CD4-positive, alpha-beta memory T cell (primary cell): ENCODE measurements at places on chromosomes 3 and 15.
A peak's percentile ranks its signal among the peaks of the same experiment; 100 is the strongest.

DNA sequence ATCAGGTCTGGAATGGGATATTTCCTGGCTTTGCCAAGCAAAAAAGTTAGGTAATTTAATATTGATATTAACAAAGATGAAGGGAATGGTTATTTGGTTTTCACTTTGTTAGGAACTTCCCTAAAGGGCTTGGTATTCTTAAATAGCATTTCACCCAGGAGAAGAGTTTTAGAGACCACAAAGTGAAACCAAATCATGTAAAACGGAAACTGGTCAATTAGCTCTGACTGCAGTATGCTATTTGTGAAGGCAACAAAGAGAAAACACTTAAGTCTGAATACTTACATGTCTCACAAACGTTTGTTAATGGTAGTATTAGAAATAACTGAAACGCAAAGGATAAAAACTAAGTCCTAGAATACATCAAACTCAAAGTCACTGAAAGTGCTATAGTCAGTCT, 32.4 kb upstream of the SETMAR start:
- no peak for DNase-seq

DNA sequence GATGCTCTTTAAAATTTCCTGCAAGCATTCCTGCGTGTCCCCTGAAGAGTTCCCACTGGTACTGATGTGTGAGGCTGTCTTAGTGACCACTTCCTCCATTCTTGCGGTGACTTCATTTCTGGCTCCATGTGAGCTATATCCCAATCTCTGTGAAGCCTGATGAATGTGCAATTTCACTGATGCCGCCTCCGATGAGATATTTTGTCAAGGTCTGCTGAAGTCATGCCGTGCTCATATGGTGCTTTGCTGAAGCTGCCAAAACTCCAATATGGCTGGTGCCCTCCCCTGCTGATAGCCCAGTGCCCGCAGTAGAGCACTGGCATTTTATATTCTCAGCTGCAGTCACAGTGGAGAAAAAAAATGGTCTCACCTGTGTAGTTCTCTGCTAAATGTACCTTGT, 271.5 kb downstream of the EFHB start:
- no peak for DNase-seq

- DNase-seq = no peak
Measured at GRCh38 chr3:71685686-71686085, 39.5 kb downstream of the EIF4E3 start.

GRCh38 chr3:42728056-42728455, 25.5 kb upstream of the HHATL start:
- DNase-seq = no peak

DNA sequence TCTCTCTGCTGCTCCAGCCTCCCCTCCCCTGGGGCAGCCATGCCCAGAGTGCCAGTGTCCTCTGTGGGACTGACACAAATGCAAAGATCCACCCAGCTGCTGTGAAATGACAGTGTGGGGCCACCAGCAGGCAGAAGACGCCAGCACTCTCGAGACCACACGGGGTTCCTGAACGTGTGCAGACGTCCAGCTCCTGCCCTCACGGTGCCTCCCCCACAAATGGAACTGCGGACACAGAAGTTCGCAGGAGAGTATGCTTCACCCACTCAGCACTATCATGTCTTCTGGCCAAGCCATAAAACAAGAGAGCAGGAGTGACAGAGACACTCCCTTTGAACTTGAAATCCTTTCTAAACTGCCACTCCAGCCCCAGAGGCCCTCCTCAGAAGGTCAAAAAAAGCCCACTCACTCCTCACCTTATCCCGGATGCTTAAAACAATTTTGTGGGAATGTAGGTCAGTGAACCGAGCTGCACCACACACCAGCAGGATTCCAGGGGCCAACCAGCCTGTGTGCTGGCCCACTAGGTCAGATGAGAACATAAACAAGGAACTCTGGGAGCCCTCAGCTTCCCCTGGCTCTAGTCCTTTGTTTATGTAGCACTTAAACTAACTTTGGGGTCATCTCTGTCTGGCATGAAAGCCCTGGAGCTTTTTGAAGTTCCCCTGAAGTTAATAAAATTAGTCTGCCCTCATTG, 112.6 kb downstream of the DNAJB8 start:
- no peak for DNase-seq

- no peak for DNase-seq
Measured at GRCh38 chr3:188452158-188452772, 298.3 kb downstream of the LPP start.

DNA sequence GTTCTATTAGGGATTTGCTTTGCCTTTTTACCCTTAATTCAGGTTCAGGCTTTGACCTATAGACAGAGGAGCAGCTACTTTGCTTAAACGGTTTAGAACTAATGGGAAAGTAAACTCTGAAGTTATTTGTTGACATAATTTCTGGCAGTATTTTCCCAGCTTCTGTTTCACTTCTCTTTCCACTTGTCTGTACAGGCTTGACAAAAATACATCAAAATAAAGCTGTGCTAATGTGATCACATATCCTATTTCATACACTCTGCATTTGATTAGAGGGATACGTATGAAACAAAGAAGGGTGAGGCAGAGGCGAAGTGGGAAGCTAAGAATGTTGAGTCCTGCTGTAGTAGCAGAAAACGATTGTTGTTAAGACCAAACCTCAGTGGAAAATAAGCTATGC, 389.1 kb upstream of the RARB start:
- DNase-seq = no peak

- DNase-seq = no peak
Measured at GRCh38 chr3:27349832-27350231, 19.4 kb downstream of the NEK10 start.

- DNase-seq = no peak
Measured at GRCh38 chr3:40099871-40100270, 209.6 kb upstream of the EIF1B start.

DNA sequence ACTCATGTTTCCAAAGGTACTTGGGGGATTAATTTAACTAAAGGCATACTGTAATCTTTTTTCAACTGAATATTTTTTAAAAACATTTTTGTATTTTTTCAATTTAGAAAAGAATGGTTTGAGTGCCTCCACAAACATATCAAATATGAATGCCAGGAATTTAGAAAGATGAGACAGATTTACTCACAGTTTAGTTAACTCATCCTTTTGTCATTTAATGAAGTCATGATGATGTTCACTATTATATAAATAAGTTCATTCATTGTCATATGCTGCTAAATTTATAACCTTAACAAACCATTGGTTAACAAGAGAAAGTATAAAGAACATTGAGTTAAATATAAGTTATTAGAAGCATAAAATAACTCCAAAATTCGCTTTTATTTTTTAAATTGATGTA, 50.0 kb downstream of the FGF7 start:
- no peak for DNase-seq

DNA sequence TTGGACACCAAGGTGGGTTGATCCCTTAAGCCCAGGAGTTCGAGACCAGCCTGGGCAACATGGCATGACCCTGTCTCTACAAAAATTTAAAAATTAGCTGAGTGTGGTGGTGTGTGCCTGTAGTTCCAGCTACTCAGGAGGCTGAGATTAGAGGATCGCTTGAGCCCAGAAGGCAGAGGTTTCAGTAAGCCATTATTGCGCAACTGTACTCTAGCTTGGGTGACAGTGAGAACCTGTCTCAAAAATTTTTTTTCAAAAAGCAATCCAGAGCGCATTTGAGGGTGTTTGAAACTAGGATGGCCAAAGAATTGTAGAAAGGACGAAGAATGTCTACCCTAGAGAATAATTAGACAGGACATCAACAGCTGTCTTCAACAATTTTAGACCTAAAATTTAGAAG, 103.4 kb downstream of the STAC start:
- DNase-seq = no peak

- DNase-seq = peak; percentile 30
Measured at GRCh38 chr15:55255714-55256113, 33.9 kb downstream of the RAB27A start.

- no peak for DNase-seq
Measured at GRCh38 chr3:114242947-114243346, 5.6 kb upstream of the ZNF80 start.

DNA sequence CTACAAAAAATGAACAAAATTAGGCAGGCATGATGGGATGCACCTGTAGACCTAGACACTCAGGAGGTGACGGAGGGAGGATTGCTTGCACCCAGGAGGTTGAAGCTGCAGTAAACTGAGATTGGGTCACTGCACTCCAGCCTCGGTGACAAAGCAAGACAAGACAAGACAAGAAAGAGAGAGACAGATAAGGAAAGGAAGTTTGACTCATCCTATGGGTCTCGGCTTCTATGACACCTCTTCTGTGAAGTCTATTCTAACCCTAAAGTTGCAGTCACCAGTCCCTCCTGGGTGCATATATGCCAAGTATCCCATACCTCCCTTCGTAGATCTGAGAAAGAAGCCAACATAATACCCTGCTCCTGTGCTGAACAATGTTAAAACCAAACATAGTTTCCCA, 7.9 kb upstream of the ZMAT3 start:
- no peak for DNase-seq

DNA sequence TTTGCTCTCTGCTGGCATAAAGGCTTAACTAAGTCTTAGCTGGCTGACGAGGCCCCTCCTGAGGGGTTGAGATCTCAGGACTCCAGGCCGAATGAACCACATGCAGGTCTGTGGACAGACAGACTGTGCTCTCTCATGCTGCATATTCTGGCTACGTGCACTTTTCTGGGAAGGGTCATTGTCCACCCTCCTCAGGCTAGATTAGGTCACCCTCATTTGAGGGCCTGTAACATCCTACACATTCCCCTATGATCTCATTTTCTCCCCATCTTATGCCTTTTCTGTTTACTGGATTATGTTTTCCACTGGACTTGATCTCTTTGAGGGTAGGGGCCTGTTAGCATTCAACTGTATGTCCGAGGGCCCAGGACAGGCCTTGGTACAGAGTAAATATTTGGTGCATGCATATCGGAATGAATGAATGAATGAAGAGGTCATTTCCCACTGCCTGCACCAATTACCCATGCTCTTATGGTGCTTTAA, 13.7 kb downstream of the EEFSEC start:
- no peak for DNase-seq

- DNase-seq = no peak
Measured at GRCh38 chr3:40951636-40952035, 247.7 kb upstream of the CTNNB1 start.

DNA sequence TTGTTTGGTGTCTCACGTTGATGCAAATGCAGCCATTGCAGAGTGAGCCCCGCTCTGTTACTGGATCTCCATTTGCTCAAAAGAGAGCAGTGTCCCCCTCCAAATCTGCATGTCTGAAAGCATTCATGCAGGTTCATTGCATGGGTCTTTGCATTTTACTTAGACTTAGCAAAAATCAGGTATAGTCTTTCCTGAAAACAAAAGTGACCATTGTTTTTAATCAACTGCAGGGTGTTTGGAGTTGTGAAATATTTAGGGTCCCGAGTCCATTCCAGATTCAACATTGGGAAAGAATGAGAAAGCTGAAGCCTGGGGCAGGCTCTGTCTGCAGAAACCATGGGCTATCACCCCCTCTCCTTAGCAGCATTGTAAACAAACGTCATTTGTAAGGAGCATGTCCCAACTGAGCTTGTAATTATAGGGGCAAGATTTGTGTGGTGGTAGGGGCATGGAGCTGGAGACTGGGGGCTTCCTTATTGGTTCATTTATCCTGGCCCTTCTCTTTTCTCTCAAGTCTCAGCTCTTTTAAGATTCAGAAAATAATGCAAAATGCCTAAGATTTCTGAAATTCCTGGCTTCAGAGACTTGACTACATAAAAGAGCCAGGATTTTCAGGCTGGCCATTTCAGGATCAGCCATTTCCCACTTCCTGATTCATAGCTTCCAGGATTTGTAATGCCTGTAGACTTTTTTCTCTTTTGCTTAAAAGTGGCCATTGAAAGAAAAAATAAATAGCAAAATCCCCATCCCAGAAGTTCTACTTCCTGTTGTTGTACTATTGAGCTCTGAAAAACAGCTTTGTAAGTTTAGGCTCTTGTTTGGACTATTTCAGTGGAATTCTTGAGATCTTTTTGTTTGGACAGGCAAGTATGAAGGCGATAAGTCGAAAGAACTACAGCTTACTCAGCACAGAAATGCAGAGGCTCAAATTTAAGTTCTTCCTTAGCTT, 23.0 kb downstream of the IGF1R start:
- DNase-seq = no peak

- DNase-seq = no peak
Measured at GRCh38 chr3:133213937-133214336, 175.7 kb downstream of the TMEM108 start.

DNA sequence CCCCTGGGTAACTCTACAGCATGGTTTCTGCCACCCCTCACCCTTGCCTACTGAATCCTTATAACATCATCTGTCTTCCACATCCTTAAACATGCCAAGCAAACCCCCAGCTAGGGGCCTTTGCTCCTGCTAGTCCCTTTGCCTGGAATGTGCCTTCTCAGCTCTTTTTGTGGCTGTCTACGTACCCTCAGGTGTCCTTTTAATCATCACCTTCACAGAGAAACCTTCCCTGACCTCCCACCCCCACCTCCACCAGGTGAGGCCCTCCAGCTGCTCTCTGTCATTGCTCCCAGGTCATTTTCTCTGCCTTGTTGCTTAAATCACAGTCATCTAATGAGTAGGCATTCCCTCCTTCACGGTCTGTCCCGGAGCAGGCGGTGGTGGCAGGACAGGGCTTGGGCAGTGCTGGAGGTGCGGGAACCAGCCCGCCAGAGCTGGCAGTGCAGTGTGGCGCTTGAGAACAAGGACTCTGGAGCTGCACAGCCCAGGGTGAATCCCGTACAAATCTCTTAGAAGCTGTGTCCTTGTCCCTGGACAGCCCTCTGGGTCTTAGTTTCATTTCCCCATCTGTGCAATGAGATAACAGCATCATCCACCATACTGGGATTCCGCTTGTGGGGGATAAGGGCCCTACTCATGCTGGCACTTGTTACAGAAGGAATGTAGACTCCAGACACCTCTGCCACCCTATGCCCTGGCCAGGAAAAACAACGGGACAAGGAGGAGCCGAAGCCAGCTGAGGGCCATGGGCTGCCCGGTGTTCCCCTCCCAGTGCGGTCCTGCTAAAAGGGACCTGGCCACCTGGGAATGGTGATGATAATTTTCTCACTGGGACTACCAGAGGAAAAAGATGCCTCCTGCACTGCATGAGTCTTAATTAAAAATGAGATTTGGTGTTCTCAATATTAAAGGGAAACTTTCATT, 52.1 kb upstream of the IQSEC1 start:
- DNase-seq = no peak

DNA sequence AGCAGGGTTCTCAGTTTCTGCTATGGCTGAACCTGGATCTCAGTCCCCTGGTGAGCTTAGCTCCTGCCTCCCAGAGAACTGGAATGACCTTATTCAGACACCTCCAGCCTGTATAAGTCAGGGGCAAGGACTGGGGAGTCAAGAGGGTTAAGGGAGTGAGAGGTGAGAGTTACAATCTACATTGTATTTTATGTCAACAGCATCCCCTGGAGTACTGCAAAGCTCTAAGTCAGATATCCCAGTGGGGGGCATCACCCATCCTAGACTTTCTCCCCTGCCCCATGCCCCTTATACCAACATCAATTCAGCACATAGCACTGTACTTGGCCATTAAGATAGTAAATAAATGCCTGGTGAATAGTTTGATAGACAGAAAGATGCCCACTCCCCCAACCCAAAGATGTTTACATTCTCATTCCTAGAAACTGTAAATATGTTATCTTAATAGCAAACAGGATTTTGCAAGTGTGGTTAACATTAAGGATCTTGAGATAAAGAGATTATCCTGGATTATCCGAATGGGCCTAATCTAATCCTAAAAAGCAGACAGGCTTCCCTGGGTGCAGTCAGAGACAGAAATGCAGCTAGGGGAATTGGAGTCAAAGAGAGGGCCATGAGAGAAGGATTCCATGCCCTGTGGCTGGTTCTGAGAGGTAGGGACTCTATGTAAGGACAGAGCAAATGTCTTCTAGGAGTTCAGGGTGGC, 132.3 kb upstream of the RASGRP1 start:
- DNase-seq = no peak
